ENCODE measurements at places on chromosomes 12 and 14. TPM values are rescaled to one million over a fixed set of nuclear protein-coding genes. Genes with fewer than 3 reads are reported as not detected.

PRR4 gene
- not detected for total RNA-seq

- no peak within 1 kb of the TSS for H3K27ac ChIP-seq
- no peaks in the 10 kb centered on the region for H3K36me3 ChIP-seq
- no peak for DNase-seq
- no peaks in the 10 kb centered on the region for H3K4me1 ChIP-seq
- no peak within 1 kb of the TSS for H3K4me3 ChIP-seq
- no peaks in the 10 kb centered on the region for H3K27me3 ChIP-seq
Observed at GRCh38 chr12:100356644-100357223, at the start of gene SLC17A8. Gene SLC17A8 (plus strand): TSS chr12:100357074. CDS start chr12:100357392, 318 bp downstream.

- H3K4me1 ChIP-seq = peaks cover 4% of the 10 kb centered on the region
- DNase-seq = no peak
- no peaks in the 10 kb centered on the region for H3K27me3 ChIP-seq
- H3K27ac ChIP-seq = no peak overlapping the region
- H3K4me3 ChIP-seq = no peak overlapping the region
Observed at GRCh38 chr14:38290601-38291188, 34.8 kb upstream of the CLEC14A start.

- no peak overlapping the region for H3K27ac ChIP-seq
- no peaks in the 10 kb centered on the region for H3K4me1 ChIP-seq
- H3K36me3 ChIP-seq = no peaks in the 10 kb centered on the region
- H3K27me3 ChIP-seq = no peaks in the 10 kb centered on the region
- DNase-seq = no peak
Observed at GRCh38 chr12:91098461-91098860, 12.8 kb downstream of the LUM start.

LRP1-AS gene
- not detected for total RNA-seq
